ENCODE measurements at places on chromosomes 13 and 19.

GRCh38 chr13:29065142-29065541, 245.0 kb downstream of the MTUS2 start:
- DNase-seq: no peak

GRCh38 chr13:48726711-48727110, 73.0 kb downstream of the CYSLTR2 start:
- DNase-seq: no peak

- DNase-seq: no peak
Observed at GRCh38 chr13:75325711-75326110, 156.3 kb downstream of the TBC1D4 start.

DNA sequence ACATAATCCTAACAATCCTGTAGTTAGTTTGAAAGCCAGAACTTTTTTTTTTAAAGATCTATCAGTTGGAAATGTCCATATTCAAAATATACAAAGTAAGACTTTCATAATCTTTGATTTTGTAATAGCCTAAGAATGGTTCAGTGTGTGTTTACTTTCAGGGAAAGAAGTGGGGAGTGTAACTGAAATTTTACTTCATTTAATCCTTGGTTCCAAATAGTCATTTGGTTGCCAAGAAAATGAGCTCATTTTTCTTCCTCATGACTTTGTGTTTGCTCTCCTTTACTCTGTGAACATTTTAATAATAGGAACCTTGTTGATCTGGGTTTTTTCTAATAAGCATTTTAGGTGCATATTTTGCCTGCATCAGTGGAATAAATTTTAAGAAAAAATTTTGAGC, 278.8 kb downstream of the SLITRK6 start:
- no peak for DNase-seq

DNA sequence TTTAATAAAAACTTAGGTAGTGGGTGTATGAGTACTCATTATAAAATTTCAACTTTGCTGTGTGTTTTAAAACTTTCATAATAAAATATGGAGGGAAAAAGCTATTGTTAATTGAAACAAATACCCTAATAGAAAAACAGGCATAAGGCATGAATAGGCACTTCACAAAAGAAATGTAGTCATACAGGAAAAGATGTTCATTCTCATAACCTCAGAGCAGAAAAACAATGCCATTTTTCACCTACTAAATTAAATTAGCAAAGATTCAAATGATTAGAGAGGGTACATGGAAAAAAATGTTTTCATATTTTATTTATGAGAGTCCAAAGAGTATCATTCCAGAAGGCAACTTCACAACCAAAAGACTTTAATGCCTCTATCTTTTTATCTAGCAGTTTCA, 20.6 kb upstream of the ELF1 start:
- no peak for DNase-seq

DNA sequence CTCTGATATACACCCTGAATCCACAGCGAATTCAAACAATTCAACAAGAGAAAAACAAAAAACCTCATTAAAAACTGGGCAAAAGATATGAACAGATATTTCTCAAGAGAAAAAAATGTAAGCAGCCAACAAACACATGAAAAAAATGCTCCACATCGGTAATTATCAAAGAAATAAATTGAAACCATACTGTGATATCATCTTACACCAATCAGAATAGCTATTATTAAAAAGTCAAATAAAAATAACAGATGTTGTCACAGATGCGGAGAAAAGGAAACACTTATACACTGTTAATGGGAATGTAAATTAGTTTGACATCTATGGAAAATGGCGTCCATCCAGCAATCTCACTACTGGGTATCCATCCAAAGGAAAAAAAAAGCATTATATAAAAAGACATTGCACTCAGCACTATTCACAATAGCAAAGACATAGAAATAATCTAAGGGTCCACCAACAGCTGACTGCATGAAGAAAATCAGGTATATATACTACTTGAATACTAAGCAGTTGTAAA, 1495.0 kb upstream of the PCDH20 start:
- DNase-seq: no peak

Data from sigmoid colon (tissue), 7 donors.